ENCODE measurements at places on chromosomes 12 and 14. TPM values are rescaled to one million over a fixed set of nuclear protein-coding genes. Genes with fewer than 3 reads are reported as not detected.

The AKT1 gene
- total RNA-seq, result 125 TPM

The OR6C2 gene
- total RNA-seq, result not detected

The GPR135 gene
- 3.0 TPM for total RNA-seq

The FAM161B gene
- total RNA-seq, result 8.2 TPM

The GPRC5A gene
- total RNA-seq, result 60.6 TPM

The TAS2R8 gene
- total RNA-seq, result not detected

The TMEM52B gene
- 25.7 TPM for total RNA-seq

The TBX3 gene
- total RNA-seq, result 18.0 TPM

The R3HDM2 gene
- total RNA-seq, result 67.3 TPM

The BBS10 gene
- 10.9 TPM for total RNA-seq

The EMP1 gene
- total RNA-seq, result 431 TPM

The B3GNT4 gene
- 0.35 TPM for total RNA-seq

The SERPINA4 gene
- 6.1 TPM for total RNA-seq

The TMTC3 gene
- total RNA-seq, result 23.5 TPM

The NAV3 gene
- total RNA-seq, result 4.5 TPM

The SPIC gene
- total RNA-seq, result 0.44 TPM

The TRHDE gene
- total RNA-seq, result 18.6 TPM

The RAPGEF3 gene
- 179 TPM for total RNA-seq

The IKBIP gene
- 10.9 TPM for total RNA-seq

The GCH1 gene
- total RNA-seq, result 9.2 TPM

The COCH gene
- 1.6 TPM for total RNA-seq

The RNFT2 gene
- total RNA-seq, result 6.8 TPM

The GLIPR1L1 gene
- total RNA-seq, result not detected

The DIO3 gene
- 0.94 TPM for total RNA-seq

The NUDT4 gene
- total RNA-seq, result 127 TPM

The APAF1 gene
- total RNA-seq, result 16.1 TPM

The KRT83 gene
- not detected for total RNA-seq

The TMEM121 gene
- total RNA-seq, result 3.1 TPM

The NDUFA9 gene
- 96.9 TPM for total RNA-seq

The PLEKHD1 gene
- 0.25 TPM for total RNA-seq

The ZNF84 gene
- 32.7 TPM for total RNA-seq

The OTX2 gene
- total RNA-seq, result not detected

The SERPINA5 gene
- 85.1 TPM for total RNA-seq

The JPH4 gene
- 7.0 TPM for total RNA-seq

The MFAP5 gene
- total RNA-seq, result 0.38 TPM

The EXOC3L4 gene
- 11.6 TPM for total RNA-seq

The CELA1 gene
- total RNA-seq, result not detected

The DDX47 gene
- 50.9 TPM for total RNA-seq

The MIP gene
- not detected for total RNA-seq

The PTCSC3 gene
- total RNA-seq, result not detected

The JDP2 gene
- total RNA-seq, result 33.4 TPM

The AICDA gene
- not detected for total RNA-seq

The POTEG gene
- not detected for total RNA-seq

The SLC17A8 gene
- total RNA-seq, result 0.16 TPM
